ENCODE measurements at places on chromosomes 4 and X. TPM values are rescaled to one million over a fixed set of nuclear protein-coding genes. Genes with fewer than 3 reads are reported as not detected.

Gene KCNE5
- total RNA-seq, result 7.8 TPM

Gene UCHL1
- 1,495 TPM for total RNA-seq

Gene PABPC4L
- total RNA-seq, result 3.2 TPM

Gene F8A2
- not detected for total RNA-seq

Gene RBM10
- total RNA-seq, result 33.9 TPM

Gene DMRTC1B
- 2.5 TPM for total RNA-seq

Gene UNC5C
- total RNA-seq, result 18.9 TPM

Gene FRYL
- total RNA-seq, result 78.4 TPM

Gene NLGN3
- total RNA-seq, result 38.1 TPM

Gene SHISA3
- 2.1 TPM for total RNA-seq

Gene SSX2B
- not detected for total RNA-seq

Gene ADGRG4
- total RNA-seq, result not detected

Gene BMPR1B
- total RNA-seq, result 26.1 TPM
